ENCODE measurements at places on chromosomes 7 and 10. TPM values are rescaled to one million over a fixed set of nuclear protein-coding genes. Genes with fewer than 3 reads are reported as not detected.
A peak's percentile ranks its signal among the peaks of the same experiment; 100 is the strongest.

The LSM5 gene
- 25.3 TPM for total RNA-seq

The NUTM2E gene
- 0.41 TPM for total RNA-seq

The LIPK gene
- total RNA-seq, result 1.1 TPM

The MALRD1 gene
- total RNA-seq, result 6.4 TPM

The MEIG1 gene
- not detected for total RNA-seq

The NCF1 gene
- total RNA-seq, result 0.82 TPM

The SEMA3D gene
- total RNA-seq, result 18.1 TPM

The NPC1L1 gene
- not detected for total RNA-seq

The EBLN1 gene
- not detected for total RNA-seq

DNA sequence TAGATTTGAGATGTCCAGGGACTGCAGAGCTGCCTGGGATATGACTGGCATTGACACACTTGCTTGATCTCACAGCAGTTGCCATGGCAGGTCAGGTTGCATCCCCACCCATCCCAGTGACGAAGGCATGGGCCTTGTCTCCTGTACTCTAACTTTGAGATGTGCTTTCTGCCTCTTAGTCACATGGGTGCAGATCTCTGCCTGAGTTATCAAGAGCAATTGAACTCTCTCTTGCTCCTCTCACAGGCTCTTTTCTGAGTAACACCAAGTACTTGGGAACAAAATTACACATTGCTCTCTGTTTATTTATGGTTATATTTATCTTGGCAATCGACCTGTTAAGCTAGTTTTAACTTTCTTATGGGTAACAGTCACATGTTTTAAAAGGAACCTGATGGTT, 237.3 kb downstream of the NSUN6 start:
- DNase-seq, result no peak

- DNase-seq, result no peak
These were observed 47.5 kb downstream of the CARD11 start for GRCh38 chr7:2996141-2996540.

DNA sequence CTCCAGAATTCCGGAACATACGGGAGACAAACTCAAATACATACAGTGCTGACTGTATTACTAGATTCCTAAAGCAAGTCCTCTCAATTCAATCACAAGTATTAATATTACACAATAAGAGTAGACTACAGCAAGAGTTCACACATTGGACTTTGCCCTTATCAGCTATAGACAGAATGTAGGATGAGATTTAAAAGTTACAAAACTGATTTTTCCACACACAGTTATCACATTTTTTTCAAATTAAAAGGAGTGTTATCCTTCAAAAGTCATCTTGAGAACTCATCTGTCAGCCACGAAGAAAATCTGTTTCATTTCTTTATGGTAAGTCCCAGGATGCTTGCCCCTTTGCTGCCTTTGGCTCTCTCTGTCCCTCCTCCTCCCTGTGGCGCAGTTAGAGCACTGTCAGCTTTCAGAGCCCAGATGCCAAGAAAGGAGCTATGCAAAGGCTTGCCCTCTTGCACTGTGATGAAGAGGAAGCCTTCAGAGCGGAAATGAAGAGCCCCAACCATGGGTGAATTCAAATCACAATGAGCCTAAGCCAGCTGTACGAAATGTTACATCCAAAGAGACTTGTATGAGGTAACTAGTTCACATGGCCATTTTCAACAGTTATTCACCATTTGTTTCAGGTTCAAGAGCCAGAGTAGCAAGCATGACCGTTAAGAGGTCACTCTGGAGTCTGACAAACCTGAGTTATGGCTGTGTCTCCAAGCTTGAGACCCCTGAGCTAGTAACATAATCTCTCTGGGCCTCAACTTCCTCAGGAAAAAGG, 10.7 kb downstream of the NCOA4 start:
- no peak for DNase-seq

DNA sequence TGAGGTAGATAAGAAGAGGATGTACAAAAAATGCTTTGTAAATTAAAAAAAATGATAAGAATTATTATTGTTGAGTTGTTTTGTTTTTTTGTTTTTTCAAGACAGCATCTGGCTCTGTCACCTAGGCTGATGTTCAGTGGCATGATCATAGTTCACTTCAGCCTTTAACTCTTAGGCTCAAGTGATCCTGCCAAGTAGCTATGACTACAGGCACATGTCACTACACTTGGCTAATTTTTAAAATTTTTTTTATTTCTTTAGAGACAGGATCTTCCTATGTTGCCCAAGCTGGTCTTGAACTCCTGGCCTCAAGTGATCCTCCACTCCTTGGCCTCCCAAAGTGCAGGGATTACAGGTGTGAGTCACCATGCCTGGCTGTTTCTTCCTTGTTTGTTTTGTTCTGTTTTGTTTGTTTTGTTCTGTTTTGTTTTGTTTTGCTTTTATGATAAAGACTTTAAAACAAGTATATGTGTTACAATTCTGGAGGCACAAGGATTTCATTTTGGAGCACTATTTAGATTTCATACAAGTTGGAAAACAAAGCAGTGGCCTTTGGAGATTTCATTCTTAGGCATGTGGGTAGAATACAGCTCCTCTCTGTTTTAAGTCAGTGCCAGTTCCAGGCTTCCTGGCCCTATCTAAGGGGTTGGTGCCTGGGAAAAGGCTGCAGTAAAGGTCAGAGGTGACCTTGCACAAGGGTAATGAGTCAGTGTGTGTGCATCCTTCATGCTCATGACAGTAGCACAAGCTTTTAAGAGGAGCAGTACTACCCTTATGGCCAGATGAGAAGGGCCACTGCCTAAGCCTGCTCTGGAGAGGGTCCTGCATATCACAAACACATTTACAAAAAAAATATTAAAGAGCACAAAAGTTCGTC, 17.9 kb downstream of the FGFBP3 start:
- no peak for DNase-seq

- DNase-seq, result peak; percentile 9
These were observed 184.7 kb downstream of the MAGI2 start for GRCh38 chr7:79268730-79269129.

DNA sequence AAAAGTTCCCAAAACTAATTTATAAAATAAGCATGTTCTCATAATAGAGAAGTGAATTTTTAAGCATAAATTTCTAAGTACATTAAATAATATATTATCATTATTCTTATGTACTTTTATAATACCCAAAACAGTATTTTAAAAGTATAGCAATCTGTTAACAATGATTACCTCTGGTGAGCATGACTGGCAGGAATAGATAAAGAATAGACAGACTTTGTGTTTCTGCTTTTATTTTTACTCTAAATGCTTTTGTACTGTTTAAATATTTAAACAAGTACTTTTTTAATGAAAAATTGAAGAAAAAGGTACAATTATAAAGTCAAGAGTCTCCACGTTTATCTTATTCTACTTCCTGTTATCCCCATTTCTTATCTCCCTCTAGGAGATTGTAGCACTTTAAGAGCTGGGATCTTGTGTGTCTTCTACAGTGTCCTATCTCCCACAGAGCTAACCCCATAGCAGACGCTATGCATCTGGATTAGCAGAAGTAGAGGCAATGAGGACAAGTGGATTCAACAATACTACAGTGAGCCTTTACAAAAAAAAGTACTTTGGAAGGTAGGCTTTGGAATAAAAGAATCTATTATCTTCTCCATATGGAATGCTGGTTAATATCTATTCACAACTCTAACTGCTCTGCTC, 42.9 kb downstream of the IDE start:
- no peak for DNase-seq

GRCh38 chr7:68088879-68089278, 1092.2 kb downstream of the TYW1 start:
- no peak for DNase-seq

DNA sequence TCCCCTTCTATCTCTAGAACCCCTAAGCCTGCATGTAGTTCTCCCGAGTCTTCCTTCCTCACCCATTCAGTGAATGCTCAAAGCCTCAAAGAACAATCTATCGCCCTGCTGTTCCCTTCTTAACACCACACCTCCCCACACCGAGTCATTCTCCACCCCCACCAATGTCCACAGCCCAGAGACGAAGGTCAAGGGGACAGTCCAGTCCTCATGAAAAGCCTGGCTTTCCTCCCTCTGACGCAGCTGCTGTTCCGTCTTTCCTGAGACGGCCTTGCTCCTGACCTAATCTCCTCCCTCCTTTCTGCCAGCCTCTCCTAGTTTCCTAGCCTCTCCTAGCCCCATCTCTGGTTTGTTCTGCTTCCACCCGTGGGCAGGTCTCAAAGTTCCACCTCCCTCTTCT, 9.2 kb downstream of the MOSPD3 start:
- DNase-seq, result no peak

DNA sequence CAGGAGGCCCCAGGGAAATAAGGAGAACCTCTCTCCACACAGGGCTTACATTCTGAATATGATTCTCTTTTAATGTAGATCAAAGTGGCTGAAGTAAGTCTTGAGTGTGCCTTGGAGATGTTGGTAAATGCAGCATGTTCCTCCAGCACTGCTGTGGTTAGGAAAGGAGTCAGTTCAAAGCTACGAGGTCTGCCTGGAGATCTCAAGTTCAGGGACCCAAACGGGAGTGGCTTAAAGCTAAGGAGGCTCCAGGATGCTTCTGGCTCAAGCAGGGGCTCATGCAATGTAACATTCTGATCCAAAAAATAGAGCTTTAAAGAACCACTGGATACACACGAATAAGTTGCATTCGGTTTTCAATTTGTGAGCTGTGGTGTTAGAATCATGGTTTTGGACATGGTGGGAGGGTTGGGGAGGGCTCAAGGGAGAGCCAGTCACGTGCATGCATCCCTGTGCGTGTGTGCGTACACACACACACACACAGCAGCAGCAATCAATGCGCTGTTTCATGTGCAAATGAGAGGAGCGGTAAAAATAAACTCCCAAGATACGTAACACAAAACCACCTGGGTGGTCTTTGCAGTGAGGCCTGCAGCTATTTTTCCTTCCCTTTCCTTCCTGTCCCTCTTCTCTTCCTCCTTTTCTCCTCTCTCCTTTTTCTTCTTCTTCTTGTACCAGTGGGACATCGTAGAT, 70.5 kb downstream of the AOAH start:
- peak; percentile 37 for DNase-seq

GRCh38 chr7:105594034-105594433, 12.7 kb upstream of the EFCAB10 start:
- no peak for DNase-seq

DNA sequence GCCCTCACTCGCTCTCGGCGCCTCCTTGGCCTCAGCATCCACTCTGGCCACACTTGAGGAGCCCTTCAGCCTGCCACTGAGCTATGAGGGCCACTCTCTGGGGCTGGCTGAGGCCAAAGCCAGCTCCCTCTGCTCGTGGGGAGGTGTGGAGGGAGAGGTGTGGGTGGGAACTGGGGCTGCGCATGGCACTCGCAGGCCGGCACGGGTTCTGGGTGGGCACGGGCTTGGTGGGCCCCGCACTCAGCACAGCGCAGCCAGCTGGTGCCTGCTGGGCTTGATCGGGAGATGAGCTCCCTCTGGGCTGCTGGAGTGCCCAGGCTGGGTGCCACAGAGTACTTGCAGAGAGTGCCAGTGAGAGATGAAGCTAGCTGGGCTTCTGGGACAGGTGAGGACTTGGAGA, 875.5 kb downstream of the XPNPEP1 start:
- DNase-seq, result no peak

DNA sequence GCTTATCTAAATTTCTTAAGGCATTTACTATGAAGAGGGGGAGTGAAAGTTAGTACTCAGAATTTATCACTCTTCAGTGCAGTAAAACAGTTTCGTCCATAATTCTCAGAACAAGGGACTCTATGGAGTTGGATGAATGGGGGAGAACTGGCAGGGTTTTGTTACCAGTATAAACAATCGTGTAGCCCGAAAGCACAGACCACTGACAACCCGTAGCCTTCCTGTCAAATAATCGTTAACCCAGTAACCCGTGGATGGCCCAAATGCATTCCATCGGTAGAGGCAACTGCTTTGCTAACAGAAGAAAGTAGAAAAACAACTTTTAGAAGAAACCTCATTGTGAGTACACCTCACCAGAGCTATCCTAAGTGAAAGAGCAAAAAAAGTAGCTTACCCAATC, 583.9 kb downstream of the NXPH1 start:
- no peak for DNase-seq

DNA sequence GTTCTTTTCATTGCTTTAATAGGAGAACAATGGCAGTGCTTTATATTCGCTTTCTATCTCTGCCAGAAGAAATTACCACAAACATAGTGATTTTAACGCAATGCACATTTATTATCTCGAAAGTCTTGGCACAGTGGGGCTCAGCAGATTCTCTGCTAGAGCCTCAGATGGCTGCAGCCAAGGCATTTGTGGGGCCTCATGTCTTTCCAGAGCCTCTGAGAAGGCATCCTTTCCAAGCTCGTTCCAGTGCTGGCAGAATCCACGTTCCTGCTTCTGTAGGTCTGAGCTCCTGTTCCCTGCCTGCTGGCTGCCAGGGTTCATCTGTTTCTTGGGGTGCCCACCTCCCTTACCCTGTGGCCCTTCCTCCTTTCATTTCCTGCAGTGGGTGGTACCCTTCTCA, 60.2 kb downstream of the LRRC18 start:
- DNase-seq, result no peak

DNA sequence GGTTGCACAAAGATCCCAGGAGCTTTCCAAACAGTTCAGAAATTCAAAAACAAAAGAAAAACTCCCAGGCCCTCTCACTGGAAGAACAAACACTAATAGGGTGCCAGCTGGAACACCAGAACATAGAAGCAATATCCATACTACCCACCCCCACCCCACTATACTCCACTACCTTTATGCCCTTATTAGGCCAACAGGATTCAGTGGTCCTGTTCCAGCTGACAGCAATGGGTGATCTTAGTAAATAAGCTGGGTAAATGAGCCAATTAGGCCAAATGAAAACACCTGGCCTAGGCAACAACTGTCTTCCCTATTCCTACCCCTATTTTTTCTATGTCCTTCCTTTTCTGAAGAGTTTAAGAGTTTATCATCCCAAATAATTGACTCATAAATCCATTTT, 11.7 kb downstream of the NOC3L start:
- no peak for DNase-seq

DNA sequence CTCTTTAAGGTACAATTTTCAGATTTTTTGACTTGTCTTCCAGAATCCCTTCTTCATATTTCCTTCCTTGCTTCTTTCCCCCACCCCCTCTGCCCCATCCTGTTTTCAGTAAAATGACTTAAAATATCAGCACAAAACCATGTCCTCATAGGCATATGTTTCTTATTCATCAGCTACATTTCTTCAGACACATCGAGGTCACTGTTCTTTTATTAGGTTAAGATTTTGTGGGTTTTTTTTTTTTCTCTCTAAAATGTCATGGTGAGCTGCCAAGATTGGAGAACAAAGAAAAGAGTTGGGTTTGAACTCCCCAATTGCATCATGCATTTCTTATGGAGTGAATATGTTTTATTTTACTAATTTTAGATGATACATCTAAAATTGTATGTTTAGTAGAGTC, 35.8 kb downstream of the LAMB4 start:
- DNase-seq, result peak; percentile 63

- DNase-seq, result no peak
These were observed 172.0 kb downstream of the ZEB1 start for GRCh38 chr10:31490858-31491504.

GRCh38 chr10:102612964-102613275, 31.4 kb upstream of the TRIM8 start:
- no peak for DNase-seq

- peak; percentile 66 for DNase-seq
These were observed 8.5 kb downstream of the SP8 start for GRCh38 chr7:20778063-20778721.

- DNase-seq, result no peak
These were observed 92.8 kb upstream of the CAPZA2 start for GRCh38 chr7:116769546-116769945.

All from tongue (tissue), 3 donors.